ENCODE measurements at places on chromosomes 5 and 9.

- peak; percentile 36 for DNase-seq
Observed at GRCh38 chr9:131720330-131720729, 19.5 kb downstream of the RAPGEF1 start.

GRCh38 chr5:34832568-34832967, 6.4 kb upstream of the TTC23L start:
- DNase-seq, result no peak

GRCh38 chr5:64160201-64160600, 5.4 kb upstream of the RNF180 start:
- DNase-seq, result no peak

DNA sequence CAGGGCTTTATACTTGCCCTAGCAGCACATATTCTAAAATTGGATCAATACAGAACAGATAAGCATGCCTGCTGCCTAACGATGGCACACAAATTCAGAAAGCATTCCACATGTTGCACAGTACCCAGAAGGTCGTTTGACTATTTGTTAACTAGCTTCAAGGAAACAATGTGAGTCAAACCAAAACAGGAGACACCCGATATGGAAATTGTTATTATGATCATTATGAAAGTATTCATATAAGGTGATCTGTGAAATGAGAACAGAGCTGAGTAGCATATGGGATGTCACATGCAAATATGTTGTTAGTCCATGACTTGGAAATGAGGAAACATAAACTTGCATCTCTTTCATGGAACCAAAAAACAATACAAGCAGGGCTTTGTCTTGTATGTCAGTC, 56.3 kb upstream of the BICD2 start:
- no peak for DNase-seq

DNA sequence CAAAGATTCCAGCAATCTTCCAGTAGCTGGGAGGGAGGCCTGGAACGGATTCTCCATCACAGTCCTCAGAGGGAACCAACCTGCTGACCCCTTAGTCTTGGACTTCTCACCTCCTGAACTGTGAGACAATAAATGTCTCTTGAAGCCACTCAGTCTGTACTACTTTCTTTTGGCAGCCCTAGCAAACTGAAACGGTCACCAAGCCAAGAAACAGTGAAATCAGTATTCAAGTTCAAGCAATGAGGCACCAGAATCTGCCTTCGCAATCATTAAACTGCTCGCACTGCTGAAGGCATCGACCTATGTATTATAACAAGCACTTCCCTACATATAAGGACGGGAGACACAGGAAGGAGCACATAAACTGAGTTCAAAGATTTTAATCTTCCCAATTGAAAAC, 120.6 kb upstream of the PUM3 start:
- DNase-seq, result no peak

DNA sequence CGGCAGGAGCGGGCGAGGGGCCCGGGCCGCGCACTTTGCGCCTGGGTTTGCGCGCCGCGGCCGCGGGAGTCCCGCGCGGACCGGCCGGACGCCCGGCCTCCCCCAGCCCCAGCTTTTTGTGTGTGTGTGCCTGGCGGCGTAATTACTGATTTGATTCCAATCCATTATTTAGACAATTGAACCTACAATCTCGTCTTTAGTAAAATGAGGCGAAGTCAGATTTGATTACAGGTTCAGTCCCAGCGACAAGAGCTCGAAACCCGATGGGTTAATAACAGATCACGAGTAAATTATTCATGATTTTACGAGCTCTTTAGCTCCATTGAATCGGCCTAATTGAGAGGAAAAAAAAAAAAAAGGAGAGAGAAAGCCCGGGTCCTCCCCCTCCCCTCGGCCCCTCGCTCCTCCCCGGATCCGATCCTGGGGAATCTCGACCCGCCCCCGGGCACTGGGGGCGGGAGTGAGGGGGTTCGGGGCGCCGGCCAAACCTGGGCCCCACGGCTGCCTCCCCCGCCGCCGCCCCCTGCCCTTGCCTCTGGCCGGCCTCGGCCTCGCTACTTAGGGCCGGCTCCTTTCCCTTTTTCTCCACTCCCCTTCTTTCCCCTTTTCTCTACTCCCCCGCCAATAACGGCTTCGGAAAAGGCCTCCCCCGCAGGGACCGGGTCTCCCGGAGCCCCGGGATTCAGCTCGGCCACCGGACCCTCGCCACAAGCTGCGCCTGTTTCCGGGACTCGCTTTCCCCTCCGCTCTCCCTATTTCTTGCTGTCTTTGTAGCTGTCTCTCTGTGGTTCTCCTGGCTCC, 6.6 kb downstream of the LHX2 start:
- no peak for DNase-seq

DNA sequence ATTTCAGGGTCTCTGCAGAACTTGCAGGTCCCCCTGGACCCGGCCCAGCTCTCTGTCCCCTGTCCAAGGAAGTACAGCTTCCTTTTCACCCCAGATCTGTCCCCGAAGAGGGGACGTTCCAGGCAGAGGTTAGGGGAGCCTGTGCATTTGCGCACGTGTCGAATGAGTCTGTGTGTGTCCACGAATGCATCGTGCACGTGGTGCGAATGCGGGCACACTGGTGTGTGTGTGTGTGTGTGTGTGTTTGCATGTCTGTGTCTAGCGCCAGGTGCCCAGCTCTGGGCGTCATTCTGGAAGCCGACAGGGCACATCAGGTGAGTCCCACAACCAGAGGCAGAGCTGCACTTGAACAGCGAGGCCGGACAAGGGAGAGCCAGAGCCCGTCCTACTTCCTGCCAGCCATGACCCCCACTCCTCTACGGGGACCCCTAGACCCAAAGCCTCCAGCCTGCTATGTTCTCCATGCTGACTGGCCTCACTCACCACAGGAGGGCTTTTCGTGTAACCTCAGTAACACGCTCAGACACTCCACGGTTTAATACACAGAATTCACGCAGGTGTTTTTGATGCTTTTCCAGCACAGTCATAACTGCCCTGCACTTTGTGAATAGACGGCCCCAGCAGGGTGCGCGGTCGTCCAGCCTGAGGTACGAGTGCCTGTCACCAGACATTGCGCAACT, 41.3 kb upstream of the CACNA1B start:
- no peak for DNase-seq

- DNase-seq, result no peak
Observed at GRCh38 chr9:135010586-135010860, 76.9 kb upstream of the OLFM1 start.

DNA sequence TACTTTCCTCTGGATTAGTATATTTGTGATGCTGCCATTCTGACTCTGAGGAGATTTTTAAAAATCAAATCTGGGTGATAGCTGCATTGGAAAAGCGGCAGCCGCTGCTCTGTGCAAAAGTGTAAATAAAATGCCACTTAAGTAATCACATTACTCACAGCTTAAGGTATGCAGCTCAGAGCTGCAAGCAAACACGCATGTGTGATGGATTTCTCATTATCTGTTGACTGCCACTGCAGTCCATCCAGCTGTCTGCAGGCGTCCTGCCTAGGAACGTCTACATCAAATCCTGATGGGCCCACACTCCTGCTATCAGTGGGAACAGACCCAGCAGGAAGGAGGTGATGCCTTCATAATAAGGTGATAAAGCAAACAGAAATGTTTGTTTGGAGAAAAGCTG, 216.9 kb downstream of the SPOCK1 start:
- no peak for DNase-seq

GRCh38 chr5:88322785-88323184, 54.1 kb upstream of the TMEM161B start:
- no peak for DNase-seq

- no peak for DNase-seq
Observed at GRCh38 chr5:54615381-54615780, 97.8 kb downstream of the SNX18 start.

GRCh38 chr9:81083854-81084512, 605.4 kb downstream of the TLE1 start:
- DNase-seq, result no peak

DNA sequence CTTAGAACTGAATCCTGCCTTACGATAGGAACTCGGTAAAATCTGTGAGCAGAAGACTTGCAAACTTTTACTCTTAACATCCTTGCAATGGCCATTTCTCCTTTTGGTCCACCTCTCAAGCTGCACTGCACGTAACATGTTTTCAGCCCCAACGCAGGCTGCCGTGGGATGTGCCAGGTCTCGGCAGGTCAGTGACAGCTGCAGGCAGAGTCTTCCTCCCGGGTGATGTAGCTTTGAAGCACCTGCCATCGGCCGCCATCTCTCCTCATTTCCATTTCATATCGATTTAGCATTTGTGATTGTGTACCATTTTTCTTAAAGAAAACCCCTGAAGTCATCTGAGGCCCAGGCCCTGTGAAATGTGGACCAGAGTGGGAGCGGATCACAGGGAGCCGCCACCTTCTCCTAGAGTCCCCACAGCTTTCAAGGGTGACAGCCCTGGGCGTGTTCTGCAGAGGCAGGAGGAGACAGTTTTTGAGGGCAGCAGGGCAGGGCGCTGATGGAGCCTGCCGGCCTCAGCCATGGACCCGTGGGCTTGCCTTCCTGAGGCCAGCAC, 25.8 kb upstream of the LPCAT1 start:
- no peak for DNase-seq

DNA sequence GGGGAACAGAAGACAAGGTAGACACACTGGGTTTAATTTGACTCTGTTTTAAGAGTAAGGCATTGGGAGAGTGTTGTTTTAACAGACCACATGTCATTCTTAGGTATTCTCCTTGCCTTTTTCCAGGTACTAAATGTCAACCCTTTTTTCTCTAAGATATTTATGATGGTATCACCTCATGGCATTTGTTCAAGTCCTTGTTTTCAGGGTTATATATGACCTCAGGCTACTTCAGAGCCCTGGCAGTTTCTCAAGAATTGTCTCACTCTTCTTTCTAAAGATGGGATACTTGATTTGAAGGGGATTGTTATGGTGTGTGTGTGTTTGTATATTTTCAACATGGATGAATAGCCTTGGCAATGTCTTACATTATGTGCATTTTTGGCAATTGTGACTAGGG, 131.1 kb upstream of the ACTBL2 start:
- DNase-seq, result no peak

GRCh38 chr9:92977279-92977678, 30.0 kb downstream of the FGD3 start:
- no peak for DNase-seq

GRCh38 chr9:12718482-12719026, 25.4 kb downstream of the TYRP1 start:
- DNase-seq, result no peak

- DNase-seq, result no peak
Observed at GRCh38 chr5:56279979-56280378, 46.8 kb upstream of the ANKRD55 start.

- no peak for DNase-seq
Observed at GRCh38 chr5:113223831-113224604, 210.8 kb downstream of the TSSK1B start.

DNA sequence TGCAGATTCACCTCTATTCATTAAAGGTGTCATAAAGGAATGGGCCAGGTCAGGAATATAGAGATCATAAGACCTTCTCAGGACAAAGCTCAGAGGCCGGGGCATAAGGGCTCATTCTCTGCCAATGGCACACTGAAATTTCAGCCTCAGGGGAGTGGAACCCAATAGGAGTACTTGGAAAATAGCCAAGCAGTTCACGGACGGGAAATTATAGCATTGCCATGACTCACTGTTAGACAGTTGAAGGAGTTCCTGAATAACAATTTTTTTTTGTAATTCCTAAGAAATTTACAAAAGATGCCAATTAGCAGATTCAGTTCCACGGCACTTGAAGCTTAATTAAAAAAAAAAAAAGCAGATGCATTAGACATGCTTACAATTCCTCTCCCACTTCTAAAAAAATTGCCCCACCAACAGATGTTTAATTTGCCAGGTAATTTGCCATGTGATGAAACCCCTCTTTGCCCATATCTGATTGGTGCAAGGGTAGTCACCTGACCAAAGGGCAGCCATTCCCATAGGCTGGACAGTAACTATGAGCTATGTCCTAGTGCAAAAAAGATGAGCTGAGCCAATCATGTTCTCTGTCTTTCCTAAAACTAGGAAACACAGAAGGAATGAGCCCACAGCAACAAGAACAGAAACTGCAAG, 58.6 kb downstream of the PTCD2 start:
- DNase-seq, result no peak

Measured in CD4-positive, alpha-beta T cell treated with Interleukin-1 beta for 1 hour (primary cell).